ENCODE measurements at places on chromosomes 11 and 22. TPM values are rescaled to one million over a fixed set of nuclear protein-coding genes. Genes with fewer than 3 reads are reported as not detected.
A peak's percentile ranks its signal among the peaks of the same experiment; 100 is the strongest.

GRCh38 chr11:2942872-2943710 lies 13.9 kb upstream of the PHLDA2 start:
- no peak for DNase-seq

DNA sequence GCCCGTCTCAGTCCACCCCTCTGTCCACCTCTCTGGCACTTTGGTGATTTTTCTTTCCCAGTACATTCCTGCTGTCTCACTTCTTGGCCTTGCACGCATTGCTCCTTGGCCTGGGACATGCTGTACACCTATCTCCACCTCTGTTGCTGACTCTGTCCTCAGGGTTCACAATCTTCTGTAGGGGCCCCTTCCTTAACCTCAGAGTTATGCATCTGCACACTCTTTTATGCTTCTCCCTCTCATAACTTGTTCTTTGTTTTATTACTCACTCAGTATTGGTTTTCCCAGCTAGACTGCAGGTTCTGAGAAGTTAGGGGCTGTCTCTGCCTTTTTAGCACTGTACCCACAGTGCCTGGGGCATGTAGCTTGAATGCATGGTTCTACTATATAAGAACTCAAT lies 139.1 kb upstream of the MTMR2 start:
- DNase-seq: no peak

- no peak for DNase-seq
These were observed 31.5 kb upstream of the PDE2A start for GRCh38 chr11:72705442-72706365.

- DNase-seq: no peak
These were observed 565.1 kb upstream of the CCDC179 start for GRCh38 chr11:23425381-23425780.

DNA sequence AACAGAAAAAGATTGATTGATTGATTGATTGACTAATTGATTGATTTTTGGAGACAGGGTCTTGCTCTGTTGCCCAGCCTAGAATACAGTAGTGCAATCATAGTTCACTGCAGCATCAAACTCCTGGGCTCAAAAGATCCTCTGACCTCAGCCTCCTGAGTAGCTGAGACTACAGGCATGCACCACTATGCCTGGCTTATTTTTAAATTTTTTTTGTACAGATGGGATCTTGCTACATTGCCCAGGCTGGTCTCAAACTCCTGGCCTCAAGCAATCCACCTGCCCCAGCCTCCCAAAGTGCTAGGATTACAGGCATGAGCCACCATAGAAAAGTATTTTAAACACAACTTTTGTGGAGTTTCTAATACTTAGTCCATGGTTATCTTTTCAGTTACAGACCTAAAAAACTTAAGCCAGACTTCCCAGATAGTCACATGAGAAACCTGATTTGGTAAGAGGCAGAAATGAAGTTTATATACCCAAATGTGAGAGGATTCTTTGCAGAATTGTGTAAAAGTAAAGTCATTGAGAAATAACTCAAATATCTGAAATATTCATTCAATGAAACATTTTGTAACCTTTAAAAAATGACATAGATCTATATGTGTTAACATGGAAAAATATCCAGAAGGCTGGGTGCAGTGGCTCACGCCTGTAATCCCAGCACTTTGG lies 186.5 kb downstream of the SWAP70 start:
- no peak for DNase-seq

DNA sequence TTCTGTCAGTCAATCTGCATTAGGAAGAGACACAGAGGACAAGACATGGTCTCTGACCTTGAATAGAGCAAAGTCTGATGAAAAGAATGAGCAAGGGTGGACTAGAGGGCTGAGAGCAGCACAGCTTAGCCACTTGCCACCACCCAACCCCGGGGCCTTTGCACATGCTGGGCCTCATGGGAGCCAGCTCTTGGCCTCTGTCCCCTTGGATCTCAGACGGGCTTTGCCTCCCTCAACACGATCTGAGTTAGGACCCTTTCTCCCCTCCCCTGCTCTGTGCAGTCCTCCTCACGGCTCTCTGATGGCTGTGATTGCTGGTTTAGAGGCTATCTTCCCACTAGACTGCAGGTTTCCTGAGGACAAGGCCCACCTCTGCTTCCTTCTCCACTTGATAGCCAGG lies 131.6 kb upstream of the B3GAT1 start:
- no peak for DNase-seq

GRCh38 chr11:120513436-120514315 lies 2.1 kb downstream of the GRIK4 start:
- no peak for DNase-seq

DNA sequence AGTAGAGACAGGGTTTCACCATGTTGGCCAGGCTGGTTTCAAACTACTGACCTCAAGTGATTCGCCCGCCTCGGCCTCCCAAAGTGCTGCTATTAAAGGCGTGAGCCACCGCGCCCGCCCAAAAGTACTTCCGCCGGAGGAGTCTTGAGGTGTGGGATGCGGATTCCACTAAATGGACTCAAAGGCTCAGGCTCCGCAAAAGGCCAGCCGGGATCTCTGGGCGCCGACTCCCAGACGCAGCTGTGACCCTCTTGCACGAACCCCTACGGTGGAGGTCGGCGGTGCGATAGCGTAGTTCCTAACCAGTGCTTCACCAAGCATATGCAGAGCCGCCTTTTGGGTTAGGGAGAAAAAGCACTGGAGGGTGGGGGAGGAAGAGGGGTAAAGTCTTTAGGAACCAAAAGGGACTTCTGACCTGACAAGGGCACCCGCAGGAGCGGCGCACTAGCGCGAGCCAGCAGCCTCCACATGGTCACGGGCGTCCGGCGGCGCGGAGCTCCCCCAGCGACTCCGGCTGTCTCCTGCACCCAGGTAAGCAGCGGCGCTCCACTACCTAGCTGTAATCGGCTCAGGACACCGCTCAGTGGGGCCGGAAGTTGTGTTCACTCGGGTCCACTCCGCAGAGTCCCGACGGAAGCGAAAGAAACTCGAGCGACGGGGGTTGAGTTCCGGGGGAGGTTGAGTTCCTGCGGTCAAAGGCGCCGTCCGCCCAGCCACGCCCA lies at the start of gene MRPL16:
Gene MRPL16 (minus strand): TSS at position 590 of the 722 bp plus-strand sequence. CDS start 120 bp downstream, at position 470.
- peak; percentile 80 for DNase-seq

DNA sequence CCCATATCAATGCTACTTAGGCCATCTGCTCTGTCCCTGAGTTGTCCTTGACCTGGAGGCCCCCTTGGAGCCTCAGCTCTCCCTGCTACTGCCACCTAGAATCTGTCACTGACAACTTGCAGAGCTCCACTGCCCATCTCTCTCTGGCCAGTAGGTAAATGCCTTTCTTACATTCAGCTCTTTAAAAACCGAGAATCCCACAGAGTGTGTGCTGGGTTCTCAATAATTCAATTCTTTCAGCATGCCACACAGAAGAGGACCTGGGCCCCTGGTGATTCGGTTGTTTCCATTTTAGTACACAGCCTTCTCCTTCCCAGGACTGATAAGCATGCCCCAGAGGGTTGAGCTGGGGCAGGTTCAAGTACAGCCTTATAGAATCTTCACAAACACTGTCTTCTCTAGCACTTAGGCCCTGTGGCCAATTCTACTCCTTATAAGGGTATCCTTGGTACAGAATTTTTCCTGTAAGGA lies 22.0 kb upstream of the IPO7 start:
- DNase-seq: no peak

- no peak for DNase-seq
These were observed 234.3 kb upstream of the FOLH1 start for GRCh38 chr11:49442669-49443068.

GRCh38 chr22:22687638-22688500 lies 43.5 kb downstream of the GGTLC2 start:
- DNase-seq: peak; percentile 26

DNA sequence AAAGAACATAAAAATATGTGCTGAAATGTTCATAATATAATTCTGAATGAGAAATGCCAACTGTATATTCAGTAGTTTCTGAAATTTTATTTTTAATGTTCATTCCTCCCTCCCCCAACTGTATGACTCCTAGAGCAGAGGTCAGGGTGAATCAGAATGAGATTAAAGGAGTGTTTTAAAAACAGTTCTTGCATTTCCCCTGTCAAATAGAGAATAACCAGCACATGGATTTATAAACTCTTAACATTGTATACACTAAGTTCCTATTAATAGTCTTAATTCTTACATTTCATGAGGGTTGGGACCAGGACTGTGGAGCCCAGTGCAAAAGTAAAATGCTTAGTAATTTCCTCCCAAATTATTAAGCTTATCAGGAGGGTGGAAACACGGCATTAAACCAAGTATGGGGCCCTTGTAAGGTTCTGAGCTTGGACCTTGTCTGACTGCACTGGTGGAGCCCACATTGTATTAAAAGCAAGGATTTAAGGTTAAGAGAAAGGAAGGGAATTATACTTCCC lies 474.6 kb upstream of the RAG2 start:
- no peak for DNase-seq

GRCh38 chr22:11605468-11605981 lies 3922.5 kb upstream of the OR11H1 start:
- DNase-seq: no peak

DNA sequence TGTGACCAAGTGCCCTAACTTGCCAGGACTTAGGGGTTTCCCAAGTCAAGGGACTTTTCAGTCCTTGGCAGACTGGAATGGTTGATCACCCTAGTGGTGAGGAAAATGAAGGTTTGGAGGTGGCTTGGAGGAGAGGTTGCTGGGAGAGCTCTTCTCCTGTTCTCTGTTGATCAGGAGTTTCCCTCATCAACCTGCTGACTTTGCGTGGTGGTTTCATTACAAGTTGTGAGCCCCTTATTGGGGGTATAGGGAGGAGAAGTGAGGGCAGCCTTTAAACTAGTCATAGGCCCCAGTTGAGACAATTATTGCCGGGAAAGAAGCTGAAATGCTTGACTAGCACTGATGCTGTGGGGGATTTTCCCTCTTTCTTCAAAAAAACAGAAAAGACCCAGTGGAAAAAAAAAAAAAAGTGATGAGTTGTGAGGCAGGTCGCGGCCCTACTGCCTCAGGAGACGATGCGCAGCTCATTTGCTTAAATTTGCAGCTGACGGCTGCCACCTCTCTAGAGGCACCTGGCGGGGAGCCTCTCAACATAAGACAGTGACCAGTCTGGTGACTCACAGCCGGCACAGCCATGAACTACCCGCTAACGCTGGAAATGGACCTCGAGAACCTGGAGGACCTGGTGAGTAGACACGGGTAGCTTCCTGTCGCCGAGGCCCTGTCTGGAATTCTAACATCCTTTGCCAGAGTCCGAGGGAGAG lies at the start of gene CXCR5:
Gene CXCR5 (plus strand): TSS at position 525 of the 704 bp plus-strand sequence. CDS start 50 bp downstream, at position 575.
- no peak for DNase-seq

GRCh38 chr11:30991802-30992512 lies 377.6 kb downstream of the DCDC1 start:
- DNase-seq: no peak

GRCh38 chr22:45336971-45337431 lies 27.3 kb downstream of the FAM118A start:
- DNase-seq: peak; percentile 99

- DNase-seq: peak; percentile 36
These were observed 8.2 kb downstream of the VPS37C start for GRCh38 chr11:61152816-61153592.

GRCh38 chr11:41316751-41317150 lies 142.7 kb downstream of the LRRC4C start:
- no peak for DNase-seq

The TMPRSS4 gene
- total RNA-seq: not detected

The EFCAB6 gene
- 0.13 TPM for total RNA-seq

The RASL10A gene
- 2.3 TPM for total RNA-seq

The CATSPERZ gene
- 0.25 TPM for total RNA-seq

The GNAZ gene
- 0.38 TPM for total RNA-seq

The IGLL1 gene
- not detected for total RNA-seq

The HORMAD2 gene
- total RNA-seq: not detected

The DNAL4 gene
- 16.2 TPM for total RNA-seq

The OR56A1 gene
- not detected for total RNA-seq

The MMP1 gene
- 425 TPM for total RNA-seq

The PHOX2A gene
- total RNA-seq: not detected

The GRM5 gene
- total RNA-seq: under 0.01 TPM

The YAP1 gene
- 109 TPM for total RNA-seq

Measured in dermis microvascular lymphatic vessel endothelial cell (primary cell).